ENCODE measurements at places on chromosomes 6 and 20.
A peak's percentile ranks its signal among the peaks of the same experiment; 100 is the strongest.

GRCh38 chr6:89381031-89381430 is 28.5 kb upstream of the UBE2J1 start:
- DNase-seq = no peak

DNA sequence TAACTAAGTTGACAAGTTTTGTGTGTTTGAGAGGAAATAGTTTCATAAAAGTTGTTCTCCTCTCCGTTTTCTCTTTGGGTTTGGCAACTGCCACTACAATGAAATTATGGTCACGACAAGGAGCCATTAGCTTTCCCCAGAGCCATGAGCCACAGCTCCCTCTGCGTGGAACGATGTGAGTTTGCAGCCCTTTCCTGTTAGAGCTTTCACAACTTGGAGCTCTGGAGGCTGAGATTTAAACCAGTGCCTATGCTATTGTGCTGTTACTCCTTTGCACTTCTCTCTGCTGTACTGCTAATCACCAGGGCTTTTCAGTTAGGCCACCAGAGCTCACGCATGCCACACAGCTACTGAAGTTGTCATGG is 29.3 kb upstream of the TXNDC5 start:
- DNase-seq = no peak

DNA sequence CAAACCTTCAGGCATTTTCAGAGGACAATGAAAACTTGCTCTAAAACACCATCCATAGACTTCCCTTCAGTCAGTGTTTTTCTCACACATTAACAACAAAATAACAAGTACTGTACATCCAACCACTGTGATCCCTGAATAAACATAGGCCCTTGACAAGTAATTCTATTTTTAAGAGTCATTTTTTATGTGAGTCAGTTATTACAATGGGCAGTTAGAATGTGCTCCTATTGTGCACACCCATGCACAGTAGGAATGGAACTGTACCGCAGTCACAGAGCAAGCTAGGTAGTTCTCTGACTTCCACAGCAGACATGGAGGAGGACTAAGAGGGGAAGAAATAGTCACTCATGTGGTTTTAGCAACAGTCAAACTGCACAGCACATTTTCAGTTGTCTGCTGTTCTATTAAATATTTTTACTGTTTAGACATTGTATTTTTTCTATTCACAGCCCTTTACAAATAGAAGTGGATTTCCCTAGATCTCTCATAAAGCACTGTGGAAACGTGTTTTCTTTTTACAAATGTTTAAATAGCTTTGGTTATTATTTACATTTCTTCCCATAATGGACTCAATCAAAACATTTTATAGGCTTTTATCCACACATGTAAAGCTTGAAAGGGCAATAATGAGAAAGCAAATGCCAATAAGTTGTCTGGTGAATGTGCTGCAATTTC is 100.4 kb downstream of the JAG1 start:
- no peak for DNase-seq

GRCh38 chr6:81849248-81849647 is 96.8 kb upstream of the TENT5A start:
- no peak for DNase-seq

DNA sequence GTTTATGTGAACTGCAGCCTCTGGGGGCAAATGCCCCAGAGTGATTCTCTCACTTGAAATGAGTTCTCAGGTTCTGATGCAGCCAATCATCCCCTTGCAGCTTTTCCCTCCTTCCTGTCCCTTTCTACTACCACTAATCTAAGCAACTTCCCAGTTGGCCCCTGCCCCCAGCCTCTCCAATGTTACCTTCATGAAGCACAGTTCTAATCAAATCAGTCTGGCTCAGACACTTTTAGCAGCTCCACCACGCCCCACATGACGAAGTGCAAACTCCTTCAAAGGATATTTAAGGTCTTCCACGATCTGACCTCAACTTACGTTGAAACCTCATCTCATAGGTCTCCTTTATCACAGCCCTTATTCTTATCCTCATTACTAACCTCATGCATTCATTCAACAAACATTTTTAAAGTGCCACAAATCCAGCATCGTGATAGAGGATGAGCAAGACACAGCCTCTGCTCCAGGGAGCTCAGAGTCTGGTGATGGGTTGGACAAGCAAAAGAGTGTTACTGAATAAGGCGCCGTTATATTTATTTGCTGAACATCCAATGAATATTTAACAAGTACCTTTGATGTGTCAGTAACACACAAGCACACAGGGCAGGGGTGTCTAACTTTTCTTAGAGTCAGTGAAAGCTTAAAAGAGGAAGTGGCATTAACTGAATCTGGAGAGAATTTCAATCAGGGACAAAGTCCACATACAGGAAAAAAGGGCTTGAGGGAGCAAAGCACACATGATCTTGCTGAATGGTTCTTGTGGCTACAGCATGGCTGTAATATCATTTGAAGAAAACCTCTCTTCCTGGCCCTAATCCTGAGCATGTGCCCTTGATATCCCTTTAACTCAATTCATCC is 20.4 kb upstream of the DTNBP1 start:
- peak; percentile 34 for DNase-seq

GRCh38 chr6:1665214-1665613 is 55.5 kb downstream of the FOXC1 start:
- DNase-seq = peak; percentile 75

DNA sequence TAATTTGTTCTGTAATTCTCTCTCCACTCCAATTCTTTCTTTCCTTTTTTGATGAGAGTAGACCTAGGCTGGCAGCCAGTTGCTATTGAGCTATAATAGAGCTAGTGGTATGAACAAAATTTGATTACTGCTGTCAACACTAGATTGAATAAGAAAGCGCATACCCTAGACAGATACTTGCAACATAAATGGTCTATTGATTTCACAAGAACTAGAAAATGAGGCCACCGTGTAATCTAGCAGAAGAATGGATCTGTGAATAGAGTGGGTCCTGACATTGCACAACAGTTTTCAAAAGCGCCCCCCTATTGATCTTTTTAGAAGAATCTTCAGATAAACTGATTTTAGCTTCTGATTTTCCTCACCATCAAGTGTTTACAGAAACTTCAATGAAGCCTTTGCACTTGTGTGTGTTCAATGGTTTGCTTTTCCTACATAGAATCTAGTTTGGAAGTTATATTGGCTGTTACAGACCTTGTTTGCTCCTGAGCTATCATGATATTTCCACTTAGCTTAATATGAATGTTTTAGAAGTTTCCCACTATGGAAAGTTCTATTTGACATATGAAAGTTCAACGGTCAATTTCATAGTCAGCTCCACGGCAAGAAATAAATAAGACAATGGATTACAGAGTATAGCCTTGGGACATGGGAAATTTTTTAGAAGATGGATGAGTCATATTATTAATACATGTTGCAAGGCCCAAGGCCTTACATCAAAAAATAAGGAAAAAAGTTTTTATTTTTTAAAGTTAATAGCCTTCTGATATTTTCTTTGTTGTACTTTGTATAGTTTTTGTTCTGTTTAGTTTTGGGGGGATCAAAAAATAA is 55.6 kb downstream of the UTRN start:
- no peak for DNase-seq

- no peak for DNase-seq
These were observed 76.0 kb upstream of the CD93 start for GRCh38 chr20:23161968-23162696.

- DNase-seq = no peak
These were observed 78.2 kb upstream of the NXT1 start for GRCh38 chr20:23272176-23273029.

- DNase-seq = no peak
These were observed 7.9 kb upstream of the SLC22A16 start for GRCh38 chr6:110484321-110484720.

- DNase-seq = no peak
These were observed 135.3 kb downstream of the THBS2 start for GRCh38 chr6:169118346-169118830.

Measured in GM10248 (cell line).